H1 (cell line): ENCODE measurements at places on chromosomes 12 and 14. TPM values are rescaled to one million over a fixed set of nuclear protein-coding genes. Genes with fewer than 3 reads are reported as not detected.

The PSMD9 gene
- total RNA-seq: 28.8 and 33.1 TPM in 2 replicates

The FAM181A gene
- total RNA-seq: not detected in 2 replicates

The CISTR gene
- total RNA-seq: not detected in 2 replicates

The PIWIL1 gene
- not detected in 2 replicates for total RNA-seq

The ST8SIA1 gene
- total RNA-seq: 3.2 and 4.4 TPM in 2 replicates

The STON2 gene
- total RNA-seq: 50.0 TPM in 2 replicates

The UTP20 gene
- 43.7 and 48.4 TPM in 2 replicates for total RNA-seq

The PPM1H gene
- total RNA-seq: 35.6 and 36.1 TPM in 2 replicates
